NCI-H774 (cell line): ENCODE measurements at places on chromosomes 1 and 21.

DNA sequence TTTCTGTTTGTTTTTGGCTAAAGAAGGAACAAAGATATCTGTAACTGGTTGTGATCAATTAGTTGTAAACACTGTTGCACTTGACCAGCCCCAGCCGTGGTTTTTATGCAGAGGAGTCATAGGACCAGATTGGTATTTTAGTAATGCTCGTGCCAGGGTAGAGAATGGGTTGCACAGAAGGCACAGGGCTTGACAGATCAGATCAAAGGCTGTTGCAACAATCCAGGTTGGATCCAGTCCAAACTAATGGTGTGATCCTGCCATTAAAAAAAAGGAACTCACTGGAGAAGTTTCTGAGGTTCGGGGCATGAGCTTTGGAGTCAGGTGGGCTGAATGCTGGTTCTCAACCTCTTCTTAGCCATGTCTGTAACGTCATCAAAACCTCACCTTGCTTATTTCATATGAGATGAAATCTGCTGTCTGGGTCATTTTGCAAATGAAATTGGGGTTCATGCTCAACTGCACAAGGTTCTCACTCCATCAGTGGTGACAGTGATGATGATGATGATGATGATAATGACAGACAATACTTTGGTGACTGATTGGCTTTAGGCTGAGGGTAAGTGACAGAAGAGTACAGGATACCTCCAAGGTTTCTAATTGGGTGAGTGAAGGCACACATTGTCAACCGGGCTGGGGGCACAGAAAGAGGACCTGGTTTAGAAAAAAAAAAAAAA is 43.1 kb downstream of the ZNF281 start:
- no peak for DNase-seq

DNA sequence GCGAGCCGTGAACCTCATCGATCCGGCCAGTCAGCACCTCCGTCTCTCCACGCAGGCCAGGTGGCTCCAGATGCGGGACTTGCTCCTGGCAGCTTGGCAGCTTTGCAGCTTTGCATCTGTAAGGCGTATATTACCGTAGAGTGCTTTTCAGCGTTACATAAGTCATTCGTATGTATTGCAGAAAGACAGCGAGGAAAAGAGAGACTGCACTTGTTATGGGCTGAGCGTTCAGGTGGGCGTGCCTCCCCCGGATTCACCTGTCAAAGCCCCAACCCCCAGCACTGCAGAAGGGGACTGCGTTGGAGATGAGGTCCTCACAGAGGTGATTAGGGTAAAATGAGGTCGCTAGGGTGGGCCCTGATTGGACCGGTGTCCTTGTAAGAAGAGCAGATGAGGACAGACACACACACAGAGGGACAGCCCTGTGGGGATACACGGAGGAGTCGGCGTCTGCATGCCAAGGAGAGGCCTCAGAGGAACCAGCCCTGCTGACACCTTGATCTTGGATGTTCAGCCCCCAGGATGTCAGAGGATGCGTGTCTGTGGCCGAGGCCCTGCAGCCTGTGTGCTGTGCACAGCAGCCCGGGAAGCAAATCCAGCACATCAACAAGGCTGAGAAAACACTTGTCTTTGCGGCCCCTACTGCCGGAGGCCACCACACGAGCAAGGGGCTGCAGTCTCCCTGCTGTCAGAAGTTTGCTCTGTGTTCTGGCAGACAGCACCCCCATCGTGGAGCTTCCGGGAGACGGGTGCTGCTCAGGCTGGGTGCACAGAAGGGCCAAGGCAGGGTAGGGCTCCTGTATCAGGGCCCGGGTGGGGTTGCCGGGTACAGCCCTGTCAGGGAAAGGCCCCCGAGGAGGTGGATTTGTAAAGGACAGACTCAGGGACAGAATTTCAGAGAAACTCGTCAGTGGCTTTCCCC is 10.9 kb upstream of the AGPAT3 start:
- DNase-seq: no peak

DNA sequence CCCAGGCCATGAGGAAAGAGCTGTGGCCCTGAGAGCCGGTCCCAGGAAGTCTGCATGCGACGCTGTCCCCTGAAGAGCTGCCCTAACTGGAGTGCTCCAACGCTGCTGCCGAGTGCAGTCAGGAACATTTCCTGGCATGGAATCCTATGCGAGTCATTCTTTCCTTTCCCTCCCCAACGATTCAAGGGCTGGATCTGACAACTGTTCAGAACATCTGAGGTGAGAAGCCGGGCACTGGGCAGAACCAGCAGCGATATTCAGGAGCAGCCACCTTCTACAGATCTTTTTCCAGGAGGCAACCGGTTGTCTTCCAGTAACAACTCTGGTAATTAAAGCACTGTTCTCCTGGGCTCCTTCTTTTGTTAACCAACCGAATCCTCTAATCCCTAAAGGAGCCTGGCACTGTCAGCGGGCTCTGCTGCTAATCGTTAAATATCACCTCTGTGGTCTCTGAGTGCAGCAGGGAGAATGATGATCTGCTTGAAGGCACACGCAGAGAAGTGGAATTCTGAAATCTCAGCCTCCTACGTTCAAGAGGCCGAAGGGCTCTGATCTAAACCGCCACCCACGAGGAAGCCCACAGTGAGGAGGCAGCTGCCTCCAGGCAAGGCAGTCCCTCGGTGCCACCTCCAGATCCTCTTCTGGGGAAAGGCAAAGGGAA is 55.8 kb downstream of the SLC45A1 start:
- DNase-seq: no peak

GRCh38 chr1:69315823-69316222 is 251.9 kb upstream of the LRRC7 start:
- no peak for DNase-seq

GRCh38 chr21:39972976-39973770 is 105.9 kb downstream of the PCP4 start:
- no peak for DNase-seq

DNA sequence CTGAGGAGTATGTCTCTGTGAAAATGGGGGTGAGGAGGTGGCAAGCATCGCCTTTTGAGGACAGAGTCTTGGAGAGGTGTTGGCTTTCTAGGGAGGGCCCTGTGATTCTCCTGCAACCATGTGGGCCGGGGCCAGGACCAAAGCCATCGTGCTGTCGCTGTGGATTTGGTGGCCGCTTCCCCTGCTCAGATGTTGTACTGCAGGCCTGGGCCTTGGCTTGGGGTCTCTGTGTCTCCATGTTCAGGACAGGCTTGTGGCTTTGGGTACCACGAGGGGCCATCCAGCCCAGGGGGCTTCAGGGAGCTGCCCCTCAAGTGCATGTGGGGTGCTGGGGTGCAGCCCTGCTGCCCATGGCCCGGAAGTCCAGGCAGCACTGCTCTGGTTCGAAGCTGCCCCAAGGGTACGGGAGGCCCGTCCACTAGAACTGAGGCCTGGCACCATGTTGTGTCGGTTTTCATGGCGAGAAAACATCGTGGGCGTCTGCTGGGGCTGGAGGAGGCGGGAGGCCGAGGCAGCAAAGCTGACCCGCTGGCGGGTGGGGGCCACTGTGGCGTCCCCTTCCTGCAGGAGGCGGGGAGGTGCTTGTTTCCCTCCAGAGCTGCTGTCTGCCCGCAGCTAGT is 55.4 kb downstream of the SKI start:
- DNase-seq: no peak

DNA sequence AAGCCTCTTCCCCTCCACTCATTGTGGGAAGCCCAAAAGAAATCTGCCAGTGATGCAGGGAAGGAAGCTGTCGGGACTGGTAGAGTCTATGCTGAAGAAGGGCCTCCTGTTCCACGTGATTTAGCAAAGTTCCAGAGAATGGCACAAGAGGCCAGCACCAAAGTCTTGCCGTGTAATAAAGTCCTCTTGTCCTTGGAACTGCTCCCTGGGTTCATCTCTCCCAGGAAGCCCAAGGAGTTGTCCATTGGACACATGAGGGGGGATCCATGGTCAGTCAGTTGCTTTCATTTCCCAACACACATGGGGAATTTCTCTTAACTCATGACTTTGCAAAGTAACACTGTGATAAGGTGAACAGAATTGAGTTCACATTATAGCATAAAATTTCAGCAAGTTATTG is 116.1 kb upstream of the RAB4A start:
- no peak for DNase-seq

GRCh38 chr1:208333676-208334075 is 89.5 kb upstream of the PLXNA2 start:
- no peak for DNase-seq

DNA sequence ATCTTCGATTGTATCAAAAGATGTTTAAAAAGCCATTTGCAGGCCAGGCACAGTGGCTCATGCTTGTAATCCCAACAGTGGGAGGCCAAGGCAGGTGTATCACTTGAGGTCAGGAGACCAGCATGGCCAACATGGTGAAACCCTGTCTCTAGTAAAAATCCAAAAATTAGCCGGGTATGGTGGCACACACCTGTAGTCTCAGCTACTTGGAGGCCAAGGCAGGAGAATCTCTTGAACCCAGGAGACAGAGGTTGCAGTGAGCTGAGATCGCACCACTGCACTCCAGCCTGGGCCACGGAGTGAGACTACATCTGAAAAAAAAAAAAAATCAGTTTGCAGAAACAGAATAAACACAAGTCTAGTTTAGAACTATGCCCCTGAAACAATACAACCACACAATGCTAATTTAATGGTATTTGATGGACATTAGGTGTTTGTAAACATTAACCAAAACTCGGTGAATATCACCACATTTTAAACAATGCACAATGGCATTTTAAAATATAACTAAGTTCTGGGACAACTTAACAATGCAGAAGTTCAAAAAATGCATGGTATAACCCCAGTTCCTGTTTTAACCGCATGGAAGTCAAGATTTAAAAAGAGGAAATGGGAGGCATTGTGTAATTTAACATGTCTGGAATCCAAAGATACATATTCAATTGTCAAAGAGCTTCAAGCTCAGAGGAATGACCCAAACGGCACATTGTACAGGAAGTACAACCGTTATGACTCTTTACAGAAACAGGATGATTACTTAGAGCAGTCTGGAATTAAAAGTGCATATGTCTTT is 7.1 kb upstream of the PTTG1IP start:
- DNase-seq: no peak
